ENCODE measurements at places on chromosomes 3 and 15. TPM values are rescaled to one million over a fixed set of nuclear protein-coding genes. Genes with fewer than 3 reads are reported as not detected.

ATP13A5 gene
- not detected for total RNA-seq

GP9 gene
- total RNA-seq: not detected

LRRC2 gene
- under 0.01 TPM for total RNA-seq

PPP1R2 gene
- 120 TPM for total RNA-seq

SLC27A2 gene
- total RNA-seq: 1.3 TPM

ROPN1 gene
- total RNA-seq: not detected

PDCD6IP gene
- total RNA-seq: 95.4 TPM

TTLL13 gene
- under 0.01 TPM for total RNA-seq

DNA sequence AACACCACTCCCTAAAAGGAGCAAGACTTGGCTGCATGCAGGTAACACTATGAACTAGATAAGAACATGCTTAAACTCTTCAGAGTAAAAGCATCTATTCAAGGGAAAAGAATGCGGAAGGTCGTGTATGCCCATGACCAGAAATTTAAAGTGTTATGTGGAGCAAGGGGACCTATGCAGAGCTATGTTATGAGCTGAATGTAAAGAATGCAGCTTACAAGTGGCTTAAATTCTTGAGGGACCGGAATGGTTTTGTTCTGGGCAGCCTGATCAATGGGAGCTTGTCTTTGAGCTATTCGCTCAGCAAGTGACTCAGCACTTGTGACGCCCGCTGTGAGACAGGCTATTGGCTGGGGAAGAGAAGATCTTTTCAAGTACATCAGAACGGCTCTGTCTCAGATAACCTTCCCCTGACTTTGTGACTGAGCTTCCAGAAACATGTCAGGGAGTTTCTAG, 367.5 kb upstream of the THBS1 start:
- peak; percentile 96 for DNase-seq

- no peak for DNase-seq
Observed at GRCh38 chr3:99938270-99938911, 120.7 kb downstream of the CMSS1 start.

DNA sequence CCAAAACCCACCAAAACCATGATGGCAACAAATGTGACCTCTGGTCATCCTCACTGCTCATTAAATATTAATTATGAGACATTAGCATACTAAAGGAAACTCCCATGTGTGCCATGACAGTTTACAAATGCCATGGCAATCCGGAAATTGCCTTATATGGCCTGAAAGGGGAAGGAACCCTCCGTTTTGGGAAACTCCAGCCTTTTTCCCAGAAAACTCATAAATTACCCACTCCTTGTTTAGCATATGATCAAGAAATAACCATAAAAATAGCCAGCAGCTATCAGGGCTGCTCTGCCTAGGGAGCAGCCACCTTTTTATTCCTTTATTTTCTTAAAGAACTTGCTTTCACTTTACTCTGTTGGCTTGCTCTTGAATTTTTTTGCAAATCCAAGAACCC, 992.7 kb downstream of the NTRK3 start:
- DNase-seq: no peak

DNA sequence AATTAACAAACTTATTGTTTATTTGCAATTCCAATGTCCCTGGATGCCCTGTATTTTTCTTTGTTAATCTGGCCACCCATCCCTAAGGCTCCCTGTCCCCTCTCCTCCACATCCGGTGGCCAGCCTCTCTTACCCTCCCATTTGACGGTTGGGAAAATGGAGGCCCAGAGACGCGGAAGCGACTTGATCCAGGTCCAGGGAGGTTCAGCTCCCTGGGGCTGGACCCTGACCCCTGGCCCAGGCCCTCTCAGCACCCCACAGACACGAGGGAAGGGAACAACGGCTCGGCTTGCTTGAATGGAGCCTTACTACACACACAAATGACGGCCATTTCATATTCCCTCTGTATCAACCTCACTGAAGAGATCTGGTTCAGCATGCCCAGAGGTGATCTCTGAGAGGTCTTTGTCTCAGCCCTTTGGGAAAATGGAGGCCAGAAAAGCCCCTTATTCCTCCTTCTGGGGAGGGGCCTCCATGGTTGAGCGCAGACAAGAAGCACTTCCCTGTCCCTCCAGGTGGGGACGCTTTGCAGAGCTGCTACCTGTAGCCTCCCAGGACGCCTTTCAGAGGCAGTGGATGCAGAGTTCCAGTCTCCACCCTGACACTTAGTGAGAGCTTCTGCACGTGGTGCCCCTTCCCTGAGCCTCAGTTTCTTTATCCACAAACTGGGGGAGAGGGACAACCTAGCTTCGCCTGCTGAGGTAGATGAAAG, 82.1 kb downstream of the ATP2B2 start:
- DNase-seq: no peak

- DNase-seq: peak; percentile 72
Observed at GRCh38 chr3:8658306-8659212, 14.0 kb upstream of the SSUH2 start.

DNA sequence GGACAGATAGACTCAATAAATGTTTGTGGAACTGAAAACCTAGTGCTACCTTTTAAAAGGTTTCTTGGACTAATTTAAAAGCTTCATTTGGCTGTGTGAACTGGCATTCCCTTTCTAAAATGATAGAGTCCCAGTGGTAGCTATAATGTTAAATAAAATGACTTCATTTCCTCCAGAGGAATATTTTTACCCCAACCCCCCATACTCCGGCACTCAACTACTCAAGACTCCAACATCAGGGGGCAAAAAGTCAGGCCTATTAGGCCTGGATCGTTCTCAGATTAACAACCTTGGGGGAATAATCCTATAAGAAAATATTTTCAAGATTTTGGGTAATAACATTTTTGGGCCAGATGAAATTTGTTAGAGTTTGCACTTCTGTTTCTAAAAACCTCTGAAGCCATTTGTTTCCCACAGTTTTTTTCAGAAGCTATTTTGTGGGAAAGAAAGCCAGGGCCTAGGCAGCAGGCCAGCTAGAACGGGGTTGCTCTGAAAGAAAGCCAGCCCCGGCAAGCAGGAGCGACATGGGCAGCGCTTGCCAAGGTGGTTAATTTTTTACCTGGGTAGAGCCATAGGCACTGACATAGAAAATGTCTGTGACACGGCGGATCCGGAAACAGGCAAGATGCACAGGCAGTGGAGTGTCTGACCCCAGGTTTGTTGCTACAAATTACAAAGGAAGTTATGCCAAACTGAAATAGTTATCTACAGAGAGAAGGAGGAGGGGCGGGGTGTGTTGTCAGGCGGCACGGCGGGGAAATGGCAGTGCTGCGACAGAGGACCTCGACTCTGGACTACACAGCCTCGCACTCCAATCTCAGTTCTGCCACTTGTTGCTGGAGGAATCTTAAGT, 84.6 kb downstream of the MAGI1 start:
- DNase-seq: peak; percentile 3

GRCh38 chr3:48338635-48339034, 5.2 kb upstream of the SPINK8 start:
- no peak for DNase-seq
